ENCODE measurements at places on chromosomes 7 and 10. TPM values are rescaled to one million over a fixed set of nuclear protein-coding genes. Genes with fewer than 3 reads are reported as not detected.

Gene OIT3
- 0.15 TPM for total RNA-seq

Gene CROT
- 19.5 TPM for total RNA-seq

Gene TUBB8
- total RNA-seq = not detected

- no peak for DNase-seq
- H3K36me3 ChIP-seq = no peaks in the 10 kb centered on the region
- peaks cover 1% of the 10 kb centered on the region for H3K27me3 ChIP-seq
- no peaks in the 10 kb centered on the region for H3K4me1 ChIP-seq
- H3K4me3 ChIP-seq = no peak overlapping the region
- H3K27ac ChIP-seq = no peak overlapping the region
Measured at GRCh38 chr7:20454202-20454601, 123.5 kb downstream of the ITGB8 start.

DNA sequence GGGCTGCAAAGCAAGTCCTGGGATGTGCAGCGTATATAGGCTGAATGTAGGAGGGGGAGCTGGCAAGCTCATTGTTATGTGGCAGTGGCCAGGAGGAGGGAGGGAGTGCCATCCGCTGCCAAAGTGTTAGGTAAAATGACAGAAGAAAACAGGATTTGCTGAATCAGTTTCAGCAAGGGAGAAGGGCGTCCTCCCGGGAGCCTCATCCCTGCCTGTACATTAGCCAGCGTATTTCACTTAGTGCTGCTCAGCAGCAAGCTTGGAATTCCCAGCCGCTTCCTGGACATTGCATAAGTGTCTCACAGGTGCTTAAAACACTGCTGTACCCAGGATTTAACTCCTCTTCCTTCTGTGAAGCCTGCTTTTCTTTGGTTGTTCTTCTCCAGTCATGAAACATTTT lies 2.5 kb downstream of the NIPSNAP2 start:
- DNase-seq = no peak
- H3K36me3 ChIP-seq = no peaks in the 10 kb centered on the region
- no peak overlapping the region for H3K27ac ChIP-seq
- no peaks in the 10 kb centered on the region for H3K27me3 ChIP-seq
- H3K4me3 ChIP-seq = no peak overlapping the region

- DNase-seq = no peak
- no peaks in the 10 kb centered on the region for H3K4me1 ChIP-seq
- no peak overlapping the region for H3K27ac ChIP-seq
- no peaks in the 10 kb centered on the region for H3K36me3 ChIP-seq
Measured at GRCh38 chr7:130458257-130458656, 17.4 kb upstream of the CEP41 start.

DNA sequence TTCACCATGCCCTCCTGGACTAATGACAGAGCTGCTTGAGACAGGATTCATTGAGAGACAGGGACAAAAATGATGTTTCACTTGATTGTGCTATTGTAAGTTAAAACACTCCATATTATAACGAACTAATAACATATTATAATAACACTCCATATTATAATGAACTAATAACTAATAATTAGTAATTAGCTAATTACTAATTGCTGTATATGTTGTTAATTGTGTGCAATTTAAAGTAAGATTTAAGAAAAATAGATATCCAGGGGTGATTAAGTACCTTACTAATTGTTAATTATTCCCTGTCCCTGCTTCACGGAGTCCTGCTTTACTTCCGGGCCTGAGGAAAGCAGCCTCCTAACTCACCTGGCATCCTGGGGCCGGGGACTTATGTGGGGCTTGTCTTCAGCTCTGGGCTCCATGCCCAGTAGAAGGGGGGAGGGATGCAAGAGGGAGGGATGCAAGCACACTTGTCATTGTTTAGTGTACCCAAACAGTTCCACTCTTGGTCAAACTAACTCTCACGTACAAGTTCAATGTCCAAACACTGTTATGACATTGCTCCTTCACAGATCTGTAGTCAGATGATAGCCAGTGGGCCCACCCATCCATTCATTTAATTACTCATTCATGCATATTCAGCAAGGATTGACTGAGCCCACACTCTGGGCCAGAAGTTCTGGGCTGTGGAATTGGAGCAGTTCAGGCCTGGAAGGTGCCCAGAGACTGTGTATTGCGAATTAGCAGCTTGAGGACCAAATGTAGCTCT lies 53.8 kb downstream of the COL13A1 start:
- H3K4me3 ChIP-seq = no peak overlapping the region
- no peaks in the 10 kb centered on the region for H3K4me1 ChIP-seq

DNA sequence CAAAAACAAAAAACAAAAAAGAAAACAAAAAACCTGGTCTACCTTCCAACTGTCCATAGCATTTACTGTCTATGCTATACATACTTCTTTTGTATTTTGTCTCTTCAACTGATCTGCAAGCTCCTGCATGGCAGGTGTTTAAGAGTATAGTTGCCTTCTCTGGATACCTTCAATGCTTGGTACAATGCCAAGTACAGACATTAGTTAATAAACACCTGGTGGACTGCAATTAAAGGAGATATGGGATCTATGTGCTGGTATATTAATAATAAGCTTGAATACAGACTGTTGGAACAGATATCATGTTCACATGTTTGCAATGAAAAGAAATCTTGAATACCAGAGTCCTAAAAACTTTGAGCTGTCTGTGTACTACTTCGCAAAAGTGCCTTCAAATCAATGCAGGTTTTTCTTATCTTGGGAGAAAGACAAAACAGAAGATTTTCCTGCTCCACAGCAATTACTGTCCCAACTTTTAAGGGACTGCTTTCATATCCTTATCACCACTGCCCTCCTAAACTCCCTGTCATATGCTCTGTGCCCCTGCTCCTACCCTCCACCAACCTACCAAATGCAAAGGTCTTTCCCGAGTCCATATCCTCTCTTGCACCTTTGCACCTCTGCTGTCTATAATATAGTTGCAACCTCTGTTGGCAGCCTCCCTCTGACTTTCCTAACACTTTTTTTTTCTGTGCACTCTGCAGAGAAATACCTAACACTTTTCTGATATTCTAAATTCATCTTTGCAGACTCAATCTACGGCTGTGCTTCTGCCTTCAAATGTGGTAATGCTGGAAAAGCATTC lies 85.1 kb downstream of the DNMBP start:
- H3K36me3 ChIP-seq = no peaks in the 10 kb centered on the region
- no peak overlapping the region for H3K27ac ChIP-seq
- no peak overlapping the region for H3K4me3 ChIP-seq
- no peaks in the 10 kb centered on the region for H3K27me3 ChIP-seq

DNA sequence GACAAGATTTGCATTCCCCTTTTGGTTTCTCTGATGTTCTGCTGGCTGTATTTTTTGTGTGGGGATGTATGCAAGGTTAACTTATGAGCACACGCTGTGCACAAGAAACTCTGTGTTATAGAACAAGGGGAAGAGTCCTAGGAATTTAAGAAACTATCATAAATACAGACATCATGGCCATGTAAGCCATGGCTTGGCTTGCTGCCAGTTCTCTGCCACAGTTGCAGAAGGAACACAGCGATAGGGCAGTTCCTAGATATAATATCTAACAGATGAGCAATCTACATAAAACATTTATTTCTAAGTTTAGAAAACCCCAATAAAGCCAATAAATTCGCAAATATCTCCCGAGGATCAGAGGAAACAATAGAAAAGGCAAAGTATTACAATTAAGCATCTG lies 153.3 kb downstream of the LRRTM3 start:
- DNase-seq = no peak
- H3K27me3 ChIP-seq = no peaks in the 10 kb centered on the region
- no peaks in the 10 kb centered on the region for H3K36me3 ChIP-seq
- no peak overlapping the region for H3K4me3 ChIP-seq
- no peak overlapping the region for H3K27ac ChIP-seq
